Epithelial cell of proximal tubule (primary cell): ENCODE measurements at places on chromosomes 13 and 19. TPM values are rescaled to one million over a fixed set of nuclear protein-coding genes. Genes with fewer than 3 reads are reported as not detected.

- no peak for DNase-seq
These were observed 527.5 kb upstream of the NBEA start for GRCh38 chr13:34414616-34415015.

DNA sequence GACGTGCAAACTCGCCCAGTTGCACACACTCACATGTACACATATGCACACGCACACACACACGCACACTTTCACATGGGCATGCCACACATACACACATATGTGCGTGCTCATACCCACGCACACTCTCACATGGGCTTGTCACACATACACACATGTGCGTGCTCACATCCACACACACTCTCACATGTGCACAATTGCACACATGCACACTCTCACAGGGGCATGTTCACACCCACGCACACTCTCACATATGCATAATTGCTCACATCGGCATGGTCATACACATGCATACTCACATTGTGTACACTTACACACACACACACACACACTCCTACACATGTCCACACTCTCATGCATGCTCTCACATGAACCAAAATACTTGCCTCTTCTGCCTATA is 32.8 kb upstream of the PEPD start:
- no peak for DNase-seq

DNA sequence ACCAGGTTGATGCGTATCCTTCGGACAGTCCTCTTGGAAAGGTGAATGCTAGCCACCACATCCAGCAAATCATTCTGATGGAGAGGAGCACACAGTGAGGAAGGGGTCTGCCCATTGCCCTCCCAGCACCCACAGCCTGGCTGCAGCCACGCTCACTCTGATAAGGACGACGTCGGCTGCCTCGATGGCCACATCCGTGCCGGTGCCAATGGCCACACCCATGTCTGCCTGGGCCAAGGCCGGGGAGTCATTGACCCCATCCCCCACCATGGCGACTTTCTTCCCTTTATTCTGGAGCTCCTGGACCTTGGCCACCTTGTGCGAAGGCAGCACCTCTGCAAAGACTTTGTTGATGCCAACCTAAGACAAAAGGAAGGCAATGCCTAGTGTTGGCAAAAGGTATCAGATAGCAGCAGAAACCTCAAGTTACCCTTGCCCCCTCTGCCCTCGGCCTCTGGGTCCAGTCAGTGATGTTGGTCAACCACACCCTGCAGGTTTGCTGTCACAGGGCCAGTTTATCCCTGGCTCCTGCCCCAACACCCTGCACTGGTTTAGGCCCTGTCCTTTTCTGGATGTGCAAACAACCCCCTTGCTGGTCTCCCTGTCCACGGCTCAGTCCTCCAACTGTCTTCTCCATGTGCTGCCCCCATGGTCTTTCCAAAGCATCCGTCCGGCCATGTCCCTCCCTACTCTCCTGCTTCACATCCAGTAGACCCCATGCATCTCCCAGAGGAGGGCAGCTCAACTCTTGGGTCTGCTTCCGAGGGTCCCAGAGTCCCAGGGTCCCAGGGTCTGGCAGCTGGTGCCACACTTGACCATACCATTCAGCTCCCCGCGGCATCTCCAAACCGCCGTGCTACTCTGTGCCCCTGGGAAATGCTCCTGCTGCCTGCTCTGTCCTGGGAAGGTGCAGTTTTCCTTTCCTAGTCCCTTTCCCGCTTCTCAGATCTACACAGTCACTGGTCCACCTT is 73.6 kb downstream of the ATP7B start:
- DNase-seq, result no peak

- DNase-seq, result peak; percentile 30
These were observed 321.9 kb downstream of the FOXO1 start for GRCh38 chr13:40344270-40345148.

DNA sequence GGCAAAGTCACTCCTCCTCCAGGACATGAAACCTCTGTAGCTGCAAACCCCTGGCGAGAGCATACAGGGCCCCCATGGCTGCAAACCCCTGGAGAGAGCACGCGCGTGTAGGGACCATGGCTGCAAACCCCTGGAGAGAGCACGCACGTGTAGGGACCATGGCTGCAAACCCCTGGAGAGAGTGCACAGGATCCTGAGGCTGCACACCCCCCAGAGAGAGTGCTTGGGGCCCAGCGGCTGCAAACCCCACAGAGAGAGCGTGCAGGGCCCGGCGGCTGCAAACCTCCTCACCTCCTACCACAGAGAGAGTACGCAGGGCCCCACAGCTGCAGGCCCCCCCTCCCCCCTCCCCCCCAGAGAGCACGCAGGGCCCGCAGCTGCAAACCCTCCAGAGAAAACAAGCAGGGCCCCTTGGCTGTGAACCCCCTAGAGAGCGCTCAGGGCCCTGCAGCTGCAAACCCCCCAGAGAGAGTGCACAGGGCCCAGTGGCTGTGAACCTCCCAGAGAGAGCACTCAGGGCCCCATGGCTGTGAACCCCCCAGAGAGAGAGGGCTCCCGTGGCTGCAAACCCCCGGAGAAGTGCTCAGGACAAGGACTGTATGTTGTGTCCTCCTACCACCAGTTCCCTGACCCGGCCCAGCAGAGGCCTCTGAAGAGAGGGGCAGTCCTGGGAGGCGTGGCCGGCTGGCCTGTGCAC is 7.3 kb downstream of the ADPRHL1 start:
- DNase-seq, result no peak

GRCh38 chr19:4717966-4718701 is 5.5 kb downstream of the DPP9 start:
- no peak for DNase-seq

DNA sequence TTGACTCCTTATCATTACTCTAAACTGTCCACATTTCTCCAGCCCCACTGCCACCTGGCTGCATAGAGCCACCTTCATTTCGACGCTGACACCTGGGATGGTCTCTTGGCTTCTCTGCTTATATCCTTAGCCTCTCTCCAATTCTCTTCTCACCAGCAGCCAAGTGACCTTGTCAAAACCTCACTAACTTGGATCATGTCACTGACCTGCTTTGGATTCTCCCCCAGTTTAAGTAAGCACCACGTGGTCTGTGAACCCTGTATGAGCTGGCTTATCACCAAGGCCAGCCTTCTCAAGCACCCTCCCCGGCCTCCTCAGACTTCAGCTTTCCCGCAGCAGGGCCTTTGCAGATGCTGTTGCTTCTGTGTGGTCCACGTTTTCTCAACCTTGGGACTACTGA is 12.3 kb upstream of the GGACT start:
- peak; percentile 4 for DNase-seq

GRCh38 chr19:33868076-33868735 is 71.5 kb downstream of the KCTD15 start:
- DNase-seq, result no peak

GRCh38 chr13:40779049-40779448 is 8.1 kb upstream of the MRPS31 start:
- no peak for DNase-seq

DNA sequence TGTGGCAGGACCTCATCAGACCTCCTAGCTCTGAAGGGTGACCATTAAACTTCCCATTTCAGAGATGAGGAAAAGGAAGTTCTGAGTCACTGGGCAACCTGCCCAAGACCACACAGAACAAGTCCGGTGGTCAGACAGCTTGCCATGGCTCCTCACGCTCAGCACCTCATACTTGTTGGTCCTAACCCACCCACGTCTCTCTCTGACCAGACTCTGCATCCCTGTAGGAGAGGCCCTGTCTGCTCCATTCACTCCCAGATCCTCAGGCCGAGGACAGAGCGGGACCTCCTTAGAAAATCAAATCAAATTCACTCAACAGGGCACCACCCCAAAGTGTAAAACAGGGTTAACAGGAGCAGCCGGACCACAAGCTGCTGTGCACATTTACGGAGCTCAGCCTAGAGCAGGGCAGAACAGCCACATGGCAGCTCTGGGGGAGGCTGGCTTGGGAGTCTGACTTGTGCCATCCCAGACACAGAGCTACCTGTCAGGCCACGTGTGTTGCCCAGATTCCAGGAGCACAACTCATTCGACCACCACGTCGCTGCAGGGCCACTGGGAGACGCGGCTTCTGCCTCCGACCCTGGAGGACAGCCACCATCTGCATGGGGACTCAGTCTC is 1.7 kb downstream of the MIER2 start:
- DNase-seq, result no peak

DNA sequence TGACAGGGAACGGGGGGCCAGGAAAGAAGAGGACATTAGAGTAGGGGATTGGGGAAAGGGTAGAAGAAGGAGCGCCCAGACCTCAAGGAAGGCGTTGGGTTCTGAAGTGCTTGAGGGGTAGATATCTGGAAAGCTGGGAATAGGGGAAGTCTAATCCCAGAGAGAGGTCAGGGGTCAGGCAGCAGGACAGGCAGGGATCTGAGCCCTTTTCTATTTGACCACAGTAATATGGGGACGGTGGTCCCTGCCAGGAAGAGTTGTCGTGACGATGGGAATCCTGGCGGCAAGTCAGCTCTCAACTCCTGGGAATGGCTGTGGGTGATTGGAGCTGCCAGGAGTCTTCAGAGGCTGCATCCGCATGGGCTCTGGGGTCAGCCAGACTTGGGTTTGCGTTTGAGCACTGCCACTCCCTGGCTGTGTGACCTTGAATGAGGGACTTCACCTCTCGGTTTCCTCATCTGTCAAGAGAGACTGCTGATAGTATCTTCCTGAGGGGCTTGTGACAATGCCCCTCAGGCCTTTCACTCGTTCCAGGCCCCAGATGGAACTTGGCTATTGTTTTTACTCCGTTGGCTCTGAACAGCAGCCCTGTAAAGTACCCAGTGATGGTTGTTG is 1.3 kb downstream of the AP2A1 start:
- DNase-seq, result no peak

DNA sequence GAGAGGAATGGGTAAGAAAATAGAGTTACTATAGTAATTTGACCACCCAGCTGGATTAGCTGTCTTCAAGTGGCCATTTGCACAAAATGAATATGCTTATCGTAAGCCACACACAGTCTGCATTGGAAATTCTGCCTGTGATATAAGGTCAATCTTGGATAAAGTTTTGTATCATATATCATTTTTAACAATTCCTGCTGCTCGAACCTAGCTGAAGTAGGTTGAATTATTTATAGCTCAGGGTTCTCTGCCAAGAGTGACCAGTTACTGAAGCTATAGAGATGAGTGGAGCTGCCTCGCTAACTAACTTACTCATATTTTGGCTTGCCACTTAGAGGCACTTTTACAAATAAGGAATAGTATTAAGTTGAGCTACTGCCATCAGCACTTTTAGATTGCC is 220.9 kb downstream of the RGCC start:
- DNase-seq, result no peak

GRCh38 chr13:44872751-44873150 is 116.5 kb downstream of the NUFIP1 start:
- no peak for DNase-seq

DNA sequence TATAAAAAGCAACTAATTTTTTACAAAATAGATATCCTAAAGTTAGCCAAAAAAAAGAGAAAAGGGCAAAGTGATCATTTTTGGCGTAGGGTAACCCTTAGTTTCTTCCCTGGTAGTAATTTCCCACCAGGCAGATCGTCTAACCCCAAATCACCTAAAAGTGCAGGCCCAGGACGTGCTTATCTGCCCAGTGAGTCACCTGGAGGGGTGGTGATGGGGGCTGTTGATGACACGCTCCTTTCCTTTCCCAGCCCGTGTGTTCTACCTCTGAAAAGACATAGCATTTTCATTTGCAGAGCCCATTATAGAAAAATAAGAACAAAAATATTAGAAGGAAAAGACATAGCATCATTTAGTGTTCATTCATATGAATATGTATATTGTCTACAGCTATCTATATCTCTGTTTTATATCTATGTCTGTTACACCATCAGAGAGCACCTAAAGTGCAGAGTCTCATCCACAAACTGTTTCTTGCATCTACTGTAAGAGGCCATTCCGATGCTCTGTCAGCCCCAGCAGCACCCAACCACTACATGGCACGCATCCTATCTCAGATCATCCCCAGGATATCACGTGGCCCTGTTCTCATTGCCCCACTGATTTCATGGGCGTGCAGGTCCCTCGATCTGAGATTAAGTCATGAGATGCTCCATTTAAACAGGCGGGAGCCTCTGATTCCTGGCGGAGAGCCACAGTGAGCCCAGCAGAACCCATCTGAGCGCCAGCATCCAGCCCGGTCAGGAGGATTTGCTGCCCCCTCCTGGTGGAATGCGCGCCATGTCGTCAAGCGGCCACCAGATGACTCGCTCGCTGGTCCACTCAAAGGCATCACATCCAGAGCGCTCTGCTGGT is 8.5 kb upstream of the LILRB3 start:
- DNase-seq, result no peak

Gene SMIM44
- total RNA-seq, result 1.0 TPM in 1 of 2 replicates, not detected in the other

Gene NALCN
- total RNA-seq, result 0.35 and 3.8 TPM in 2 replicates

Gene GRK1
- 0.06 TPM in 1 of 2 replicates, not detected in the other for total RNA-seq

Gene TEX30
- total RNA-seq, result 38.7 and 49.3 TPM in 2 replicates

Gene CCDC159
- 6.1 and 7.8 TPM in 2 replicates for total RNA-seq
